ENCODE measurements at places on chromosomes 4 and X. TPM values are rescaled to one million over a fixed set of nuclear protein-coding genes. Genes with fewer than 3 reads are reported as not detected.

Gene DCAF8L2
- not detected for total RNA-seq

Gene PARM1
- total RNA-seq, result 2.0 TPM

Gene HHIP
- total RNA-seq, result 2.7 TPM

Gene SHOX
- total RNA-seq, result 0.18 TPM

Gene IKBKG
- 17.8 TPM for total RNA-seq

Gene TRPC5OS
- total RNA-seq, result not detected

Gene TCEAL7
- 2.7 TPM for total RNA-seq

Gene CLIC2
- total RNA-seq, result 0.98 TPM

Gene UGT2A1
- 0.26 TPM for total RNA-seq

Gene GSX2
- total RNA-seq, result not detected

Gene PAGE2B
- total RNA-seq, result not detected

Gene HMGN5
- total RNA-seq, result 13.0 TPM

Gene CCDC110
- total RNA-seq, result 2.3 TPM

Gene INTS6L
- total RNA-seq, result 7.4 TPM

Gene DCHS2
- 0.70 TPM for total RNA-seq

Gene GIMD1
- total RNA-seq, result not detected

Gene EIF4E
- total RNA-seq, result 166 TPM

Gene CENPVL3
- 3.3 TPM for total RNA-seq

Gene CHST7
- 17.1 TPM for total RNA-seq

Gene CHRDL1
- 11.6 TPM for total RNA-seq

Gene CYBB
- 0.04 TPM for total RNA-seq

Gene ALAS2
- total RNA-seq, result not detected

Gene WNK3
- 22.8 TPM for total RNA-seq

Gene DCLK2
- 0.33 TPM for total RNA-seq

Gene BMPR1B
- 0.72 TPM for total RNA-seq

Gene SUPT20HL2
- total RNA-seq, result not detected

Gene TLR3
- total RNA-seq, result 0.92 TPM

Gene PHF8
- 38.9 TPM for total RNA-seq

Gene NKX3-2
- total RNA-seq, result 1.9 TPM

Gene CXCL13
- total RNA-seq, result not detected

Gene HS3ST1
- total RNA-seq, result 0.04 TPM

Gene TREX2
- 1.3 TPM for total RNA-seq

Gene EVC2
- total RNA-seq, result 7.1 TPM

Gene SOX3
- total RNA-seq, result 8.5 TPM

Gene LRCH2
- total RNA-seq, result 6.6 TPM

Gene GUCY1B1
- 0.59 TPM for total RNA-seq

Gene CC2D2A
- total RNA-seq, result 13.5 TPM

Gene ARMCX4
- 17.0 TPM for total RNA-seq

Gene MAGEA12
- total RNA-seq, result not detected

Gene SH3RF1
- total RNA-seq, result 15.3 TPM

Measured in H9 (cell line).